ENCODE measurements at places on chromosomes 13 and 19.

DNA sequence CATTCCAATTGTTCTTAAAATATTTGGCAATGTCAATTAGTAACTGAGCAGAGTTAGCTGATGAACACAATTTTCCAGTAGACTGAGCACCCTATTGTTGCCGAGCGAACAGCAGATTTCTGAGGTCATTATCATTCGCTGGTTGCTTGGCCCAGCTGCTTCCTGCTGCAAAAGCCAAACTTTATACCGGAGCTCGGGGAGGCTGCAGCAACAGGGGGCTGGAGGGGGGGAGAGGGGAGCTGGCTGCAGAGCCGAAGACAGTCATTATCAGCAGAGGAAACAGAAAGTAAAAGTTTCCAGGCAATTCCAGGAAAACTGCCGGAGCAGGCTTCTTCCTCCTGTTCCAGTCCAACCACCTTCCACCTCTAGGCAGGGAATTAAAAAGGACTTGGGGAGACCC lies 77.9 kb downstream of the ZNF536 start:
- no peak for DNase-seq

GRCh38 chr13:40671956-40672764 lies 5.7 kb upstream of the FOXO1 start:
- DNase-seq: no peak

DNA sequence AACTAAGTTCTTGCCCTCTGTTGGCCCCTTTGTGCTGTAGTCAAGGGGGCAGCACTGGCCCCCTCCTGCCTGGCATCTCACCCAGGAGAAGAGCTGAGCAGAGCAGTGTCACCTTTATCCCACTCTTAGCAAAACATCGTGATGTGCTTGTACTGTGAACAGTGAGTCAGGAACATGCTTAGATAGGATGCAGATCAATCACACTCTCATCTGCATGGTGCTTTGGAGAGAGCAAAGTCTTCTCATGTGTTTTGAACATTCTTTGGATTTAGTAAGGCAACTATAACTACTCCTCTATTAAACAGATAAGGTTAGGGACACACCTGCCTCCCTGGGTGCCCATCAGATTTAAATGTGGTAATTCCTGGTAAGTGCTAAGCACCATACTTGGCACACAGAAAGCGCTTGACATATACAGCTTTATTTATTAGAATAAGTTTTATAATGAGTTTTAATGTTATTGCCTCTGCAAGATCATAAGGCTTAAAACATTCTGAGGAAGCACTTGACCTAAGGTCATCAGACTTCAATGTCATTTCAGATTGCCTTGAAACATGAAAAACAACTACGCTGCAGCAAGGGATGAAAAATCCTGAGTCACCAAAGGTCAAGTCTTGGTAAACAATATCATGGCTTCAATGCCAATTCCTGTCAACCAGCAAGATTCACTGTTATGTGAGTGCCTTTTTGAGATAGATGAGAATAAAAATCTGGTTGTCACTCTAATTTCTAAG lies 82.4 kb upstream of the IRS2 start:
- no peak for DNase-seq

- peak; percentile 79 for DNase-seq
Observed at GRCh38 chr19:12867120-12868099, 13.8 kb downstream of the DNASE2 start.

GRCh38 chr13:99985241-99985874 lies 3.8 kb downstream of the ZIC2 start:
- no peak for DNase-seq

DNA sequence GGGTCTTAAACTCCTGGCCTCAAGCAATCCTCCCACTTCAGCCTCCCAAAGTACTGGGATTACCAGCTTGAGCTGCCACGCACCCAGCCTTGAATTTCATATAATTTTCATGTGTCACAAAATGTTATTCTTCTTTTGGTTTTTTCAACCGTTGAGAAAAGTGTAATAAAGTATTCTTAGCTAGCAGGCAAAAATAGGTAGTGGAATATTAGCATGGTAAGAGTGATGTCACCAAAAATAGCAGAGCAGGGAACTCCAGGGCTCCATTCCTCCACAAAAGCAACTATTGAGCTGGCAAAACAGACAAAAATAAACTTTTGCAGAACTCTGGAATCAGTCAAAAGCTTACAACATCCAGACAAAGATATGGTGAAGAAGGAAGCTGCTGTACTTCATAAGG lies 43.9 kb downstream of the FBN3 start:
- no peak for DNase-seq

- no peak for DNase-seq
Observed at GRCh38 chr13:44396701-44397580, 23.3 kb downstream of the SERP2 start.

DNA sequence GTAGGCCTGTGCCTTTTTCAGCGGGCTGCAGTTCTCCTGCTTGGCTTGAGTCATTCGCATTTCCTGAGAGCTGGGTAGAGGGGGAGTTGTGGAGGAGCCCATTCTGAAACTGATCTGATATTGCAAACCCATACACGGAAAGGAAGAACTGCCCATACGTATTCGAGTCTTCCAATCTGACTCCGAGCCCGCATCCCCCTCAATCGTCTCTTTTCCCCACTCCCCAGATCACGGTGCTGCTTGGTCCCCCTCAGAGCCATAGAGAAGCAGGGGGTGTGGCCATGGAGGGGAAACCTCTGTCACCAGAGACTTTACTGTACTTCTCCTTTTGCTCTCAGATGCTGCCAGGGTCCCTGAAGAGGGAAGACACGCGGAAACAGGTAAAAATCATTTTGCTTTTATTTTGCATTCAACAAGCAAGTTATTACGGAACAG lies at the start of gene CD22:
Gene CD22 (plus strand): TSS at position 337 of the 435 bp plus-strand sequence. CDS start 2,854 bp downstream, outside the sequence.
- no peak for DNase-seq

DNA sequence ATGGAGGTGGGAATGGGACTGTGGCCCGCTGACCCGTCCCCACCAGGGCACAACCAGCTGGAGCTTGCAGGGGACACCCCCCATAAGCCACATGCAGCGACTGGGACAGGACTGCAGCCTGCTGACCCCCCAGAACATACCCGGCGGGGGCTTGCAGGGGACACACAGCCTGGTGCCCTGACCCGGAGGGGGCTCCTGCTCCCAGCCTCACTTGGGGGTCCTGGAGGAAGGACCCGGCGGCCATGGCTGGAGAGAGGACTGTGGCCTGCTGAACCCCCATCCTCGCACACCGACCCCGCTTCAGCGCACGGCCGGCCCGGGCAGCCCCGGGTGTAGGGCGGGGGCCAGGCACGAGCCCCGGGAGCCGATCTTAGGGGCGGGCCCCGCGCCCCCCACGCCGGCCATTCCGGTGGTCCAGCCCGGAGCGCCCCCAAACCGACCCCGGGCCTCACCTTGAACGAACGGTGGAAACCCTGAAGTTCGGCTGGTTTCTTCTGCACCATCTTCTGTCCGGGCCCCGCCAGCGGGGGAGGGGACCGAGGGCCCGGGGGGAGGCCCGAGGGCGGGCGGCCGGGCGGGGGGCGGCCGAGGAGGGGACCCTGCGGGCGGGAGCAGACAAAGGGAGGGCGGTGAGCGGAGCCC lies 574 bp downstream of the MKNK2 start:
- DNase-seq: no peak

GRCh38 chr13:24271601-24272451 lies 37.6 kb upstream of the C1QTNF9 start:
- peak; percentile 55 for DNase-seq

DNA sequence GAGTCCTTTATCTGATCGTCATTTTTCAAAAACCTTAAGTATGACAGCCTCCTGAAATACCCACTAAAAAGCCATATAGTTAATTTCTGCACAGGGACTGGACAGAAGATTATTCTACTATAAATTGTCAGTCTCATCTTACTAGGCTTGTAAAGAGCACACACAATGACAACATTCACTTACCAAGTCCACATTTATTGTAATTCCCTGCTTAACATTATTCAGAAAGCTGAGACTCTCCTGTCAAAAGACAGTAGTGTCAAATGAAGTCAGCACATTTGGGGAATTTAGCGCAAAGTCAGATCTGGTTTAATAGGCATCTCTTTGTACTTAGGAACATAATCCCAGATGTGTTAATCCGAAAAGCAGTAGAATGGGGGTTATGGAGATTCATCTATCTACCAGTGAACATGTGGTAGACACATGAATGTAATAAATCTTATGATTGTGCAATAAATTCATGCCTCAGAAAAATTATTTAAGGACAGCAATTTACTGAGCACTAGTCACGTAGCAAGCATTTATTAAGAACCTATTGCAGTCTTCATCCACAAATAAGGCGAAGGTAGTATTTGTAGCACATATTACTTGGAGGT lies 224.6 kb upstream of the GPC6 start:
- DNase-seq: no peak

- no peak for DNase-seq
Observed at GRCh38 chr13:112657850-112658445, 31.9 kb upstream of the ATP11A start.

- no peak for DNase-seq
Observed at GRCh38 chr19:47331931-47332547, at the start of gene C5AR2. TSS of gene C5AR2 (plus strand) at chr19:47332175. CDS start at chr19:47340800, 8,625 bp downstream.

- no peak for DNase-seq
Observed at GRCh38 chr13:112833551-112834257, 135.3 kb upstream of the MCF2L start.

GRCh38 chr19:16436780-16437332 lies 34.9 kb downstream of the EPS15L1 start:
- no peak for DNase-seq

GRCh38 chr19:44598355-44598754 lies 15.0 kb upstream of the IGSF23 start:
- no peak for DNase-seq

DNA sequence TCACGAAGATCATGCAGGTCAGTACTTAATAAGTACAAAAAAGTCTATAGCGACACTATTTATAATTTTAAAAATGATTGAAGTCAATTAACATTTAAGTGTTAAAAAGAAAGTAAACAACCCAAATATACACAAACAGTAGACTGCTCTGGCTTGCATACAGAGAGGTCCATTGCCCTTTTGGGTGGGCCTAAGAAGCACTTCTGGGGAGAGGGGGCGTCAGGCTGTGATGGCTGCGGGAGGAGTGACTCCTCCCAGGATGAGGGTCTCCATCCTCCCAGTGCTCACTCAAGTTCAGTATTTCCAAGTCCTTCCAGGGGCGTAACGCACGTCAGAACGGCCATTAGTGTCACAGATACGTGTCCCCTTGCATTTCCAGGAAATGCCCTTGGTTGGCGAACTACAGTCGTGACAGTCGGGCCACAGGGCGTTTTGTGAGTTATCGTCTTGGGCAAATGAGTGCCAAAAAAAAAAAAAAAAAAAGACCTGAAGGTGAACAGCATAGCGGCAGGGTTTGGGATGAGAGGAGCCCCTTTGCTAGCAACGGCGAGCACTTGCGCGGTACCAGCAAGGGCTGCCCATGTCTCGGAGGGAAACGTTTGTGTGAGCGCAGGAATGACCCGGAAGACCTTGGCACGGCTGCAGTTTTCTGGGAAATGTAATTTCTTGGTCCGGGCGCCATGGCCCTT lies at the start of gene SCGB2B2:
Gene SCGB2B2 (minus strand): TSS at position 463 of the 689 bp plus-strand sequence. CDS start 82,596 bp downstream, outside the sequence.
- no peak for DNase-seq

- DNase-seq: no peak
Observed at GRCh38 chr13:97068151-97068550, 73.9 kb upstream of the OXGR1 start.

- no peak for DNase-seq
Observed at GRCh38 chr13:37700887-37701286, 102.3 kb upstream of the POSTN start.

DNA sequence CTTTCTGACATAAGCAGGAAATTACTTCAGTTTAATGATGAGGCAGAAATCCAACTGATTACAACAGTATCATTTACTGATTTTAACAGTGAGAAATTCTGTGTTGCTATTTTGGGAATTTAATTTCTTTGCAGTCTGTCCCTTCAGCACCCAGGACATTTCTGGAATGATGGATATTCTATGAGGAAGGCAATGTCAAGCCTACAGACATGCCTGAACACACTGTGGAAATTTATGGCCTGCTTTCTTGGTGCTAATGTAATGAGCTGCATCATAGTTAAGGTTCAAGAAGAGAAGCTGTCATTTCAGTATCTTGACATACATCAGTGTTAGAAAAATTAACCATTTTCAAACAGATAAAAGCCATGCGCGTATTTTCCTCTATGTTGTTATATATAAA lies 87.7 kb downstream of the SLITRK1 start:
- DNase-seq: no peak
